ENCODE measurements at places on chromosomes 13 and 19. TPM values are rescaled to one million over a fixed set of nuclear protein-coding genes. Genes with fewer than 3 reads are reported as not detected.

The GZMM gene
- total RNA-seq: 86.2 TPM

The CALR gene
- total RNA-seq: 1,347 TPM

The PRR22 gene
- 5.3 TPM for total RNA-seq

The ZNF628 gene
- total RNA-seq: 6.3 TPM

The UBE2L5 gene
- 0.22 TPM for total RNA-seq

The GSX1 gene
- total RNA-seq: not detected

The FAM216B gene
- not detected for total RNA-seq

The CERS1 gene
- total RNA-seq: not detected

The SERPINE3 gene
- total RNA-seq: not detected

The CNFN gene
- total RNA-seq: not detected

The CLIP3 gene
- 3.8 TPM for total RNA-seq

The MRPL4 gene
- total RNA-seq: 81.8 TPM

The TEX29 gene
- total RNA-seq: 0.81 TPM

The DGKH gene
- total RNA-seq: 14.5 TPM

Data from T-helper 1 cell treated with Interleukin-12 subunit alpha and Interleukin-12 subunit beta and Interleukin-4 antibody, amounts not matched to agents 30 ng/mL and 1 ng/mL, for 36 hours (primary cell).